ENCODE measurements at places on chromosomes 1 and 21.

DNA sequence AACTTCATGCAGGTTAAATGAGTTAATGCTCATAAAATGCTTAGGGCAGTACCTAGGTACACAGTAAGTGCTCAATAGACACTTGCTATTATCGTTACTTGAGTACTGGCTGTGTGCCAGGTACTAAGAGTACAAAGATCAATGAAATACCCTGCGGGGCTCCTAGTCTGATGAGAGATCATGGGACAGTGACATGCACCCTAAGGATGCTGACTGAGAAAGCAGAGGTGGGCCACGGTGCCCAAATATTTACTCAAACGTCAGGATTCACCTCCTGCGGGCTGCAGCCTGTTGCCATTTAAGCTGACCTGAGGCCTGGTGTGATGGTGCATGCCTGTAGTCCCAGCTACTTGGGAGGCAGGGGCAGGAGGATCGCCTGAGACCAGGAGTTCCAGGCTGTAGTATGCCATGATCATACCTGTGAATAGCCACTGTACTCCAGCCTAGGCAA lies 19.8 kb upstream of the LUZP1 start:
- DNase-seq: no peak

- DNase-seq: no peak
These were observed 292.1 kb upstream of the VAMP3 start for GRCh38 chr1:7478809-7479499.

DNA sequence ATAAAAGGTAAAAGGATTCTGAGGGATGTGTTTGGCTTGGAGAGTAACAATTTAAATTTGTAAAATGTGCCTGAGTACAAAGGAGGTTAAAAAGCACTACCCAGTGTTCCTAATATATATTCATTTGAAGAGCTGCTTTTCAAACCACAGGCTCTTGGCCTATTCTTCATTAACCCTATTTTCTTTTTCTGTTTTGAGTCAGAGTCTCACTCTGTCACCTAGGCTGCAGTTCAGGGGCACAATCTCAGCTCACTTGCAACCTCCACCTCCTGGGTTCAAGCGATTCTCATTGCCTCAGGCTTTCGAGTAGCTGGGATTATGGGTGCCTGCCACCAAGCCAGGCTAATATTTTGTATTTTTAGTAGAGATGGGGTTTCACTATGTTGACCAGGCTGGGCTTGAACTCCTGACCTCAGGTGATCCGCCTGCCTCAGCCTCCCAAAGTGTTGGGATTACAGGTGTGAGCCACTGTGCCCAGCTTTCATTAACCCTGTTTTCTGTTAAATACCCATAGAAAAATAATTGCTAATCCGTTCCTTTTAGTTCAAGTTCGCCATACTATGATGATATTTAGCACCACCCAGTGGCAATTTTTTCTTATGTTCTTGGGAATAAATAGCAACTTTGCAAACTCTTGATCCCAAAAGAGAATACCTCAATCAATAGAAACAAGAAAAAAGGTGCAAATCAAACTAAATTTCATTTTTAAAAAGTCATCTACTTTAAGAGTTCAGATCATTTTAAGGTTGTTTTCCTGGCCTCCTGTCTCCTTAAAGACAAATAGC lies 30.5 kb downstream of the ZBTB8OS start:
- DNase-seq: no peak

GRCh38 chr1:169461390-169462000 lies 24.2 kb downstream of the SLC19A2 start:
- DNase-seq: no peak

GRCh38 chr1:227734546-227734855 lies 601 bp downstream of the JMJD4 start:
- no peak for DNase-seq

All from CD4-positive, alpha-beta T cell treated with Interleukin-6 at 100 ng/mL for 8 hours (primary cell).